ENCODE measurements at places on chromosomes 16 and 17.

- DNase-seq = no peak
Measured at GRCh38 chr16:10835281-10835931, 16.8 kb upstream of the TVP23A start.

- no peak for DNase-seq
Measured at GRCh38 chr17:33933576-33933975, 321.5 kb upstream of the CCL2 start.

DNA sequence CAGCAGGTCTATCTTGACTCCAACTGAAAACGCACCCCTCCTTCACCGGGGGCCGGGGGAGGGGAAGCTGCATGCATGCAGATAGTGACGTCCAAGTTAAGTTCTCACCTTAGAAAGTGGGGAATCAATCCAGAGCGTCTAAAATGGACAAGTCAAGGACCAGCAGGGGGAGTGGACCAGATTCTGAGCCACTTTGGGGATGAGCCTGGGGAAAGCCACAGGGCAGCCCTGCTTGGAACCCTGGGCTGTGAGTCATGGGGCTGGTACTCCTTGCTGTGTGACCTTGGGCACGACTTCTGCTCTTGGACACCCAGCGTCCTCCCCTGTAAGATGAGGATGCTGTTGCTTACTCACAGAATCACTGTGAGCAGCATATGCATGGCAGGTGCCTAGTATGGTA is 9.1 kb downstream of the TNFRSF13B start:
- DNase-seq = no peak

- peak; percentile 46 for DNase-seq
Measured at GRCh38 chr16:30637944-30638343, 12.8 kb upstream of the PRR14 start.

GRCh38 chr17:72692676-72693075 is 399.8 kb downstream of the SLC39A11 start:
- no peak for DNase-seq
